Activated T-cell treated with anti-CD3 and anti-CD28 coated beads, Interleukin-2, amount 50 U/mL, for 48 hours (primary cell): ENCODE measurements at places on chromosomes 1 and 21.

DNA sequence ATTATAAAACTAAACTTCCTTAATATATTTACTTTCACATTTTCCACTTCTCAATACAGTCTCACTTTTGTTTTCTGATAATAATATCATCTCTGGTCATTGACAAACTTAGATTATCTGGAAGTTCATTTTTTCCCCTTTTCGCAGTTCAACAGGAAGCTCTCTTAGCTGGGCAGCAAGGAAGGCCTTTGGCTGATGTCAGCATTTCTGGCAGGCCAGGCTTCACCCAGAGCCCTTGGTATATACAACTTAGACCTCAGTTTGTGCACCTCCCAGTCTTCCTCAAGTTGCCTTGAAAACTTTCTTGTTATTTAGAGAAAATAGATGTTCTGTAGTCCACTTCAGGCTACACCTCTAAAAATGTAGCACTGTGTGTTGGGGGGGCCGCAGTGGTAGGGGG lies 1103.6 kb downstream of the AMY1C start:
- DNase-seq, result no peak

GRCh38 chr1:216554934-216555333 lies 131.7 kb upstream of the USH2A start:
- DNase-seq, result no peak

- DNase-seq, result no peak
These were observed 49.4 kb downstream of the MAN1A2 start for GRCh38 chr1:117416546-117417125.

- DNase-seq, result no peak
These were observed 21.8 kb upstream of the IL20 start for GRCh38 chr1:206843626-206844025.

GRCh38 chr1:201455098-201455497 lies 13.9 kb downstream of the PHLDA3 start:
- no peak for DNase-seq

GRCh38 chr1:206079135-206079534 lies 26.2 kb downstream of the RHEX start:
- DNase-seq, result no peak

DNA sequence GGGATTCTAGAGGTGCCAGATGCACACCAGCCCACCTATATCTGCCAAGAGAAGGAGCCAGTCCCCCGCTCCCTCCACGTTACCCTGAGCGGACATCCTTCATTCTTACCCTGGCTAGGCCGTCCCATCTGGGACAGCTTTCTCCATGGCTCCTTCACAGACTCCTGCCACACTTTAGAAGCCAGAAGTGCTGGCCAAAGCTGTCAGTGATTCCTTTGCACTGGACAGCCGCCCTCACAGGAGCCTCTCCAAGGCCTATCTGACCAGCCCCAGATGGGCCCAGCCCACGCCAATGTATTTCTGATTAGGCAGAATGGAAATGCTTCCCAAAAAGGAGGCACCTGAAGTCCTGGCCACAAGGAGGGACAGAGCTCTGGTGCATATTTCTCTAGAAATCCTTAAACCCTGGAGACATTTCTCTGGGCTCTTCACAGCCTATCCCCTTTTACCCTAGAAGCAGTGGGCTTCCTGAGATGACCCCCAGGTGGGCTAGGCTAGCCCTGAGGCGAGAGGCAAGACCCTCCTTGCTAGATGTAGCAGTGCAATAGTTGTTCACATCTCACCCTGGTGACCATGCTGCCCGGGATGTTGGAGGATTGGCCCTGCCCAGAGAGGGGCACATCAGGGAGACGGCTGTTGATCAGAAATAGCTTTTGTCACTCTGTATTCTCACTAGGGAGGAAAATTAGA lies 44.1 kb downstream of the RASSF5 start:
- no peak for DNase-seq
